ENCODE measurements at places on chromosomes 7 and 10. TPM values are rescaled to one million over a fixed set of nuclear protein-coding genes. Genes with fewer than 3 reads are reported as not detected.

The CARD11 gene
- 107 TPM for total RNA-seq

The FGFR2 gene
- not detected for total RNA-seq

The AGR2 gene
- total RNA-seq: not detected

The IDI2 gene
- not detected for total RNA-seq

The TNS3 gene
- total RNA-seq: 30.3 TPM

The HOXA3 gene
- total RNA-seq: not detected

GRCh38 chr10:34864149-34865067, 49.3 kb upstream of the PARD3 start:
- no peak for DNase-seq

Data from activated B cell treated with CpG ODN at 0.5 μM for 24 hours (primary cell).